ENCODE measurements at places on chromosomes 2 and 18.

DNA sequence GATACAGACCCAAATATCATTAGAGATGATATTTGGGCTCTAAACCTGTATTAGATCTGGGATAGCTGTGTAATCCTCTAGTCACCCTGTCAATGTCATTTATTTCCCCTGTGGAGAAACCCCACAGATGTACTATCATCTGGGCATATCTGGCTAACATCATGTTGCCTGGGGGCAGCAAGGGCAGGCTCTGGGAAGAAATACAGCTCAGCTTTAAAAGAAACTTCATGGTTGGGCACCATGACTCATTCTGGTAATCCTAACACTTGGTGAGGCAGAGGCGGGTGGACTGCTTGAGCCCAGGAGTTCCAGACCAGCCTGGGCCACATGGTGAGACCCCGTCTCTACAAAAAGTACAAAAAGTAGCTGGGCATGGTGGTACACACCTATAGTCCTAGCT lies 282.5 kb downstream of the SLC8A1 start:
- DNase-seq: no peak

GRCh38 chr2:33011941-33012340 lies 65.2 kb downstream of the LTBP1 start:
- DNase-seq: no peak

DNA sequence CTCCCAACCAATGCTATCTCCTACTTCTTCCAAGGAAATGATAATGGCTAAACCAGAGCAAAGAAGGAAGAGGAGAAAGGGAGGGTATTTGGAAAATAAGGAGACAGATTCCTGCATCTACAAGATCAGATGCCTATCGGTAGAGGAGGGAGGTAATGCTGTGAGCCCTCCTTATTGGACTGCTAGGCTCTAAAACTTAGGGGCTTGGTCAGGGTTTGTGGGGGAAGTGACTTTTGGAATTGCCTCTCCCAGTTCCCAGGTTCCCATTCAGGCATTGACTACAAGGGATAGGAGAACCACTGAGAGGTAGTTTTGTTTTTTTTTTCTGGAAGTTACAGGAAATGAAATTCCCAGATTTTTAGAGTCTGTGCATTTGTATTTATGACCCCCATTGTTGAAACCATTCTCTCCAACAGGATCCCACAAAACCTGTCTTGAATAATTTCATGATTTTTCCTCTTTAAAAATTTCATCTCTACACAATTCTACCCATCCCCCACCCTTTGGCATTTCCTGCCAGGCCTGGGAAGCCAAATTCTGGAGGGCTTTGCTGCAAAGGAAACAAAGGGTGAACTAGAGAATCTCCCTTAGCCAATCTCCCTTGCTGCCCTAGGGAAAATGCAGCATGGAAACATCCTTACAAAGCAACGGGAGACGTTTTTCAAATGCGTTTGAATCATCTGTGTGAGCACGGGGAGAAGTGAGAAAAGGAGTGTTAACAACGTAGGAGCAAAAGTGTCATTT lies 282.1 kb upstream of the EPAS1 start:
- DNase-seq: no peak

DNA sequence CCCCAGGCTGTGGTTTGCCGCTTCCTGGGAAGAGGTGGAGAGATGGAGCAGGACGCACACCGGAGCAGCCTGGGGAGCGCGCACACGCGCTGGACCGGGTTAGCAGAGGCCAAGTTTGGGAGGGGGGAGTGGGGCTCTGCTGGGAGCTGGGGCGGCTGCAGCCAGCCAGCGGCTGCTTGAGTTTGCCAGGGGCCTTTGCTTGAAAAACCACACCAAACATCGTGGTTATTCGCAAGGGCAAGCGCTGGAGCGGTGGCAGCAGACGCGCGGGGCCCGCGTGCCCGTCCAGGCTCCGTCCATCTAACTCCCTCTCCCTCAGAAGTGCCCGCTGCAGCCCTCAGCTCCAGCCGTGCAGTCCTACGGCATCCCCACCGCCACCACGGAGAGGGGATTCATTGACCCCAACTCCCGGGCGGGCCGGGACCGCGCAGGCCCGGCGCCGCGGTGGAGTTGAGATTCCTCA lies 4.6 kb downstream of the PTGR3 start:
- DNase-seq: no peak

DNA sequence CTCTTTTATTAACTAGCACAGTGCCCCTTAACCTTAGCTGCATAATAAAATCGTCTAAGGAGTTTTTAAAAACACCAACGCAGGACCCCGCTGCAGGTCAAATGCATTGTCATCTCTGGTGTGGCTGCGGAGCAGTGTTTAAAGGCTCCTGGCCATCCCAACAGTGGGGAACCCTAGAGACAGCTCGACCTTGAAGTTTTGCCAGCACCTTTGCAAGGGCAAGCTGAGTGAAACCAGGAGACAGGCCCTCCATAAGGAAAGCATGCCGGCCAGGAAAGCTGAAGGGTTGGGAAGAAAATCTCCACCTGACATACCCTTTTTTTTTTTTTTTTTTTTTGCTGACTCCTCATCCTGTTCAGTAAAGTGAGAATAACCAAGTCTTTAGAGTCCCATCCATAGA lies 349.0 kb downstream of the CMPK2 start:
- DNase-seq: no peak

DNA sequence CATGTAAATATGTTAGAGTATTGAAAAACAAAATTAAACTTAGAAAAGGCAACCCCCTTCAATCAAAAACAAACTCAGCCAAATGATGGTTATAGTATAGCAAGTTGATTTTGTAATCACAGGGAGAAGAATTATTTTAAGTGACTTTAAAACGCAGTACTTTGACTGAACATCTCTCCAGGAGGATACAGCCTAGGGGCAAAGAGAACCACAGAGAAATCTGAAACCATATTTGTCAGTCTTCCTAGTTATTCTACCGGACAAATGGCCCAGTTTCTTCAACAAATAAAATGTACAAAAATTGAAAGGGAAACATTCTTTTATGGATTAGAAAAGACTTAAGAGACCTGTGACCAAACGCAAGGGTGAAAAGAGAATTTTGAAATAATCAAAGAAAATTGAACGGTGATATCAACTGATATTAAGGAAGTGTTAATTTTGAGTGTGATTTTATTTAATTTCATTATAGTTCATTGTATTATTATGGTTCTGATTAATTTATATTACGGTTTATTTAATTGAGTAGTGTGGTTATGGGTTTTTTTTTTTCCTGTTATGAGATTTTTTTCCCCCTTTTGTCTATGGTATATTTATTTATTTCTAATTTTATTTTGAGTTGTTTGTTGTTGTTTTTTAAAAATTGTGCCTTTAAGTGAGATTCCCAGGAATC lies 75.3 kb downstream of the HNRNPLL start:
- no peak for DNase-seq

DNA sequence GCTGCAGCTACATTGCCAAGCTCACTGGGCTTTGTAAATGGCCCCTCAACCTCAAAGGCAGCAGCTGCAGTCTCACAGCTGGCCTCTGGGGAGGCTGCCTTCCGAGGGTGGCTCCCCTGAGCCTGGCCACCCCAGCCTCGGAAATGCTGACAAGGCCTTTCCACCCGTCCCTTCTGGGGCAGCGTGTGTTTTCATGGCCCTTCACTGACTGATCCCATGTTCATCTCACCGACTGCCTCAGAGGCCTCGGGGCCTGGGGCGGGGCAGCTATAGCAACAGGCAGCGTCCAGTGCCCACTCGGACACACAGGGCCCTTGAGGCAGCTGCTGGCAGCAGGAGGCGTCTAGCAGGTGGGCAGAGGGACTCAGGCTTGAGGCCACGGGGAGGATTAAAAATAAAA lies 149.7 kb downstream of the GLI2 start:
- DNase-seq: no peak

GRCh38 chr2:106781196-106781595 lies 104.8 kb downstream of the ST6GAL2 start:
- DNase-seq: no peak

GRCh38 chr2:215637651-215638050 lies 201.8 kb upstream of the FN1 start:
- no peak for DNase-seq

GRCh38 chr2:240904216-240905175 lies 1.6 kb upstream of the CROCC2 start:
- no peak for DNase-seq

DNA sequence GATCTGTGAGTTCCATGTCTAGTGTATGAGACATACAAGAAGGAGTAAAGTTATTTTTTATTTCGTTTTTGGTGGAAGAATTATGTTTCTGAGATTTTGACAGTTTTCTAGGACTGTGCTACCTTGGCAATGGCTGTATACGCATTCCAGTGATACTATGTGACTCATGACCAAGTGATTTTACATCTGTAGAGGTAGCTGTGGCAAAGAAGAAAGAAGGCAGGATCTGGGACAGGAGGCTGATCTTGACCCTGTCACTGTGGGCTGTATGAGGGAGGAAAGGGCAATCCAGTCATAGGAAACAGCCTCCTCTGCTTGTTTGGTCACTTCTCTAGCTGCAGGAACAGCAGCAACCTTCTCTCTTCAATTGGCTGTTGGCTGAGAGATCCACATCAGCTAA lies 44.0 kb upstream of the PDCL3 start:
- DNase-seq: no peak

DNA sequence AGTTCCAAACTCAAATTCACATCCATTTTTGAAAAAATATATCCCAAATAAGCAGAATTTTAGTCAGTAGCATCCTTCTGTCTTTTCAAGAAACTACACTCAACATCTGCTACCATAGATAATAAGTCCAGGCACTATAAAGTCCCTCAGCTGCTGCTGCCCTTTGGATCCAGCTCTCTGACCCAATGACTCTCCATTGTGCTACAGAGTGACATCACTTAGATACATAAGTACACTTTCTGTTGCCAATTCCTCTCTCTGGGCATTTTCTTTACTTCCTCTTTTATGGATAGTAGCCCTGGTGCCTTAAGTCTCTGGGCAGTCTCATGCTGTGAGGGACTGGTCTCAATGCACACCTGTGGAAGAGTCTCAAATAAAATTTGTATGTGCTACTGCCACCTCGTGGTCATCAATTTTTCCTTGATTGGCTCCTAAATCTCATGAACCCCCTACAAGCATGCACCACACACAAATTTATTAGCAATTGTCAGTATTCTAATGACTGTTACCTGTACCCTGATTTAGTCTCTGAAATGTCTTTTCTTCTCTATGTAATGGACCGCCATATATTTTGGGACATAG lies 219.2 kb downstream of the LRP1B start:
- peak; percentile 3 for DNase-seq

GRCh38 chr18:37658894-37659293 lies 93.3 kb upstream of the CELF4 start:
- DNase-seq: no peak

- DNase-seq: no peak
Observed at GRCh38 chr2:239222706-239223309, 178.0 kb downstream of the HDAC4 start.
